CD4-positive, alpha-beta T cell treated with Interleukin-17A for 1 hour (primary cell): ENCODE measurements at places on chromosomes 2 and 18.

GRCh38 chr2:171999161-171999560, 592 bp upstream of the METAP1D start:
- no peak for DNase-seq

- no peak for DNase-seq
Measured at GRCh38 chr2:8659092-8659734, 22.6 kb upstream of the ID2 start.

DNA sequence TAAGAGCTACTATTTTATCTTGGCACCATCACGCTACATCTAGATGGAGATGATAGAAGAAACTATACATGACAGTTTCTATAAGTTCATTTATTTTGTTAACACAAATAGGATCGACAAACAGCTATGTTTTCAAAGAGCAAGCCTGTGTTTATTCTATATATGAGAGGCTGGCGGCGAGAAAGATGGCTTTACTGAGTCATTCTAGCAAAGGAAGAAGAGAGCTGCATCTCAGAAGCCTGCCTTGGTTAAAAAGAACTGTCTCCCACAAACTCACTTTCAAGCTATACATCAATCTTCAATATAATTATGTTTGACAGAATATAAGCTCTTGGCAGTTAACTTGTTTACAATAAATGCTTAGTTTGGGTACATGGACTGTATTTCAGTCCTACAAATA, 13.0 kb downstream of the SATB2 start:
- no peak for DNase-seq

GRCh38 chr2:101114815-101115214, 36.4 kb downstream of the TBC1D8 start:
- no peak for DNase-seq

DNA sequence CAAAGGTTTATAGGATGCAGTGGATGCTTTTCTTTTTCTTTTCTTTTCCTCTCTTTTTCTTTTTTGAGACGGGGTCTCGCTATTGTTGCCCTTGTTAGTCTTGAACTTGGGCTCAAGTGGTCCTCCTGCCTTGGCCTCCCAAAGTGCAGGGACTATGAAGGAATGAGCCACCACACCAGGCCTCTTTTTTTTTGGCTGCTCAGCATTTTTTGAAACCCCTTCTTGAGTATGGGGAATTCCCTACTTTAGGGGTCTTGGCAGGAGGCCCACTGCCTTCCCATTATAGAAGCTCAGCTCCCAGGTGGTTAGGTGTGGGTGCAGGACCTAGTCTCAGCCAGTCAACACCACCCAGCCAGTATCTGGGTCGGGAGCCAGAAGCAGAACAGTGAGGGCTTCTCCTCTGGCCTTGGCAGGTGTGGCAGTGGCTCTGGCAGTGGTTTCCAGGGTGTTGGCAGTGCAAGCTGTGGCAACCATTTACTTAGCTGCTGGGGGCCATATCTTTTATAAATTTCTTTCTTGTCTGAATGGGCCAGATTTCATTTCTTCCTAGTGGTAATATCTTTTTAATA, 51.4 kb upstream of the ACYP2 start:
- no peak for DNase-seq

GRCh38 chr2:60957643-60958042, 59.9 kb upstream of the PEX13 start:
- no peak for DNase-seq

GRCh38 chr2:239288951-239289511, 111.8 kb downstream of the HDAC4 start:
- DNase-seq = peak; percentile 52

- DNase-seq = peak; percentile 2
Measured at GRCh38 chr18:45026162-45026561, 345.5 kb downstream of the SETBP1 start.

- DNase-seq = no peak
Measured at GRCh38 chr2:190843890-190844699, 36.5 kb upstream of the GLS start.

DNA sequence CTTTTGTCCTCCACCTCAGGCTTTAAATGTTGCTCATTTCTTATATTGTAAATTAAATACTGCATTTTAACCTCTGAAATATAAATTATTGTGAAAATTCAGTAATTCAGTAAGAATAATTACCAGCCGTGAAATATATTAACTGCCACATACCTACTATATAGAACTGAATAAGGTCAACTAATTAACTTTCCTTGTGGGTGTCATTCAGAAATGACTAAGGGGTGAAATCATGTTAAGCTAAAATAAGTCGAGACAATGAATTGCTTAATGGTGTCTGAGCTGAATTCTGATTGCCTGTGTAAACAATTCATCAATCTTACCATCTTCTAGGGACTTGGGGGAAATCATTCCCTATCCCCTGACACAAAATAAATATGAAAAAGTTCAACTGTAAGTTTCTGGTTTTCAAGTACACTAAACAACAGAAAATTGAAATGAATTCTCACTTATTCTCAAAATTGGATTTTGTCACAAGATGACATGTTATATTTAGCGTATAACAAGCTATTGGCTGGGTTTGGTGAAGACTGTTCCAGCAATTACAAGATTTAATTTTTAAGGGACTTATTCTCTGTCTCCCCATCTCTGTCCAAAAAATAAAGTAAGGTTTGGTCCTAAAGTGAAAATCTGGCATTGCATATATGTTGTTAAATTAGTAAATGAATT, 255.1 kb downstream of the METTL4 start:
- DNase-seq = no peak
